Right ventricle myocardium inferior (tissue), 1 donor: ENCODE measurements at places on chromosomes 12 and 14. TPM values are rescaled to one million over a fixed set of nuclear protein-coding genes. Genes with fewer than 3 reads are reported as not detected.

SLC39A5 gene
- not detected for total RNA-seq

KRT76 gene
- total RNA-seq: not detected

AHNAK2 gene
- 2.5 TPM for total RNA-seq

FGD6 gene
- total RNA-seq: 22.2 TPM

HECTD4 gene
- 22.6 TPM for total RNA-seq

PROX2 gene
- not detected for total RNA-seq

DNA sequence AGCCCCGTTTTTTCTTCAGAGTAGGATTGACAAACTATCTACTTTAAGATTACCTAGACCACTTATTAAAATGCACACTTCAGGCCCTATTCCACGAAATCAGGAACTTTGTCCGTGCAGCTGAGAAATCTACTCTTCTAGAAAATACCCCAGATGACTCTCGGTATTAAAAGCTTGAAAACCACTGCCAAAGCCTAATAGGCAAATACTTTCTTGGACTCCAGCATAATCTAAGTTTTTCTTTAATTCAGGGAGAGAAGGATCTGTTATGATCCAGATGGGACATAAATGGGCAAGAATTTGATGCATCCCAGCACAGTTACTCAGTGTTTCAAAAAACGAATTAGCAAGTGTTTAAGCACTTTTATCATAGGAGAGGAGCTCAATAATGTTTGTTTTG, 94.5 kb downstream of the TMX1 start:
- DNase-seq: no peak

GRCh38 chr12:95201056-95201670, 16.1 kb downstream of the FGD6 start:
- DNase-seq: no peak

- no peak for DNase-seq
These were observed 2.0 kb upstream of the CD4 start for GRCh38 chr12:6787309-6787708.

GRCh38 chr12:79773896-79774295, 83.1 kb upstream of the PAWR start:
- no peak for DNase-seq

DNA sequence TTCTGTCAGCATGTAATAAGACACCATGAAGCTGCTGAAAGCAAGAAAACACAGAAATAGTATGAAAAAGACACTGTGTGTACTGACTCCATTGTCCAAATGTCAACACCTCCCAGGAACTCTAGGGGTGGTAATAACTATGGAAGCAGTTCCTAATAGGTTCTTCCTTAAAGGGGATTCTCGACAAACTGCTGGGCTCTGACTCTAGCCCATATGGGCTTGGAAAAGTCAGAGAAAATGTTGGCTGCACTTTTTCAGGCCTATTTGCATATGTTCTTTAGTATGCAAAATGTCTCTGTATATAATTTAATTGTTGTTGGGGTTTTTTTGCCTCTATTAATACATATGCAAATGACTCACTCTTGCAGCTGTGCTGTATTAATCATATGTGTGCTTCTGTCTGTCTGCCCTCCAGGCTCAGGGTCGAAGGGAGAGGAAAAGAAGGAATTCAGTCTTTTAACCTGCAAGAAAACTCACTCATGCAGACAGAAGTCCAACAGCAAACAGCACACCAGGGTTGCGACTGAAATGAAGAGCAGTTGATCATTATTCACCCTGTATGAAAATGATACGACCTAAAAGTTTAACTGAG, 317.6 kb downstream of the SOX5 start:
- no peak for DNase-seq

DNA sequence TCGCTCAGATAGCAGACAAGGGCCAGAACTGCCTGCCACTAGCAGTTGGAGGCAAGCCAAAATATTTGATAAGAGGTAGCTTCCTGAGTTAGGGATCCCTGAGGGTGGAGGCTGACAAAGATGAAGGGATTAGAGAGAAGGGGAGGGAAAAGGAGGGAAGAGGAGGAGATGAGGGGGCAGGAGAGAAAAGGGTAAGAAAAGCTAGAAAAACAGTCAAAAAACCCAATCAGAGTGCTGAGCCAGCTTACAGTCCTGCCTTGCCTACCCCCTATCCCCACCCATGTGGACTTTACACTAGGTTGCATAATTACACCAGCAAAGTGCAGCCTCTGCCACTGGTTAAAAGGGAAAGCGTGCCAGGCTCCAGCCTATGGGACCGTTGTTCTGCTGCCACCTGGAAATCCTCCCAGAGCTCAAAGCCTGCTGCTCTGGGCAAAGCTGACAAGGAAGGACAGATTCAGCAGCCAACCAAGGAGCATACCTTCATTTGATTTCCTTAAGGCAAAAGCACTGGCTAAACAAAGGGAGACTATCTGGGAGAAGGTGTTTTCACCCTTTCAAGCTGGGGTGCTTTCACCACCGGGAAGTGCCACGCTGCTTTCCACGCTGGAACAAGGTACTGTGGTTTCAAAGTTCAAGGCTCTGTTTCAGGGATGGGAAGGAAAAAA, 3.8 kb upstream of the NUMB start:
- DNase-seq: peak; percentile 69

DNA sequence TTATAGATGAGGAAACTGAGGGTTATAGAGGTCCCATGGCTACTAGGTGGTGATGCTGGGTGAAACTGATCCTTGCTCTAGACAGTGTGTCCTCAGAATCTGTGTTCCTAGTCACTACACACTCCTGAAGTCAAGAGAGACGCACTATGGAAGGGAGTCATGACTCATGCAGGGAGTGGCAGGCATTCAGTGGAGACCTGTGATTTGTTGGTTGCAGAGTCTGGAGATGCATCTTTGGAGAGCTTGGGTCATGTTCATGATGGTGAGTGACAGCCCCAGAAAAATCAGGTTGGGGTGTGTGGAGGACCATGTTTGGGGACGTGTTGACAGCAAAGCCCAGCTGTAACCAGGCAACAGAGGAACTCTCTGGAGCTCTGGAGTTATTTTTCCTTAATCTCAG, 38.0 kb upstream of the FBXO21 start:
- DNase-seq: no peak

- no peak for DNase-seq
These were observed 185.1 kb downstream of the CHST11 start for GRCh38 chr12:104641862-104642261.

DNA sequence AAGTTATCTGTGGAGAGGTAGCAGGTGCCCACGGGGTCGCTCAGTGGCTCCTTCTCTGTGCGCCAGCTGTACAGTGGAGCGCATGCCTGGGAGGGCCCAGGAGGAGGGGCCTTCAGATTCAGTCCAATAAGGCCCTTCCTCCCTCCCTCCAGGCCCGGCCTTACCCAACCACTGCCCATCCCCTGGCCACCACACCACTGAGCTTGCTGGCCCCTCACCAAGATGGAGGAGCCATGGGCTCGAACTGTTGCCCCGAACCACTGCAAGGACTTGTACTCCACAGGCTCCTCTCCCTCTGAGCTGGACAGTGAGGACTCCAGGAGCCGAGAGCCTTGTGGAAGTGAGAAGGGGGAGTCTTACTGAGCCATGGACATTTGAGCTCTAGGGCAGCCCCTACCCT, 9.8 kb downstream of the ITGA5 start:
- DNase-seq: no peak

DNA sequence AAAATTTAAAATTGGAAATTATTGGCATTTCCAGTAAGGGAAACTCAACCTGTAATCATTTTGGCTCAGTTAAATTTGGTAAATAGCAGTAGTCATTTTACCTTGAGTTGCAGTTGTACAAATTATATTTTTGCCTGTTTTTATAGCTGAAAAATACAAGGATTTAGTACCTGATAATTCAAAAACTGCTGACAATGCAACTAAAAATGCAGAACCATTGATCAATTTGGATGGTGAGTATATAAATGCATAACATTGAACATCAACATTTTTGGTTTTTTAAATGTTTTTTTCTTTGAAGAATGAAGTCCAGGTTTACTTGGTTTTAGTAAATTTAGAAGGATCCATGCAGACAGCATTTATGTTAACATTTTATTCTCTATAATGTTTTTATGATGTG, 9.0 kb downstream of the RTRAF start:
- no peak for DNase-seq

DNA sequence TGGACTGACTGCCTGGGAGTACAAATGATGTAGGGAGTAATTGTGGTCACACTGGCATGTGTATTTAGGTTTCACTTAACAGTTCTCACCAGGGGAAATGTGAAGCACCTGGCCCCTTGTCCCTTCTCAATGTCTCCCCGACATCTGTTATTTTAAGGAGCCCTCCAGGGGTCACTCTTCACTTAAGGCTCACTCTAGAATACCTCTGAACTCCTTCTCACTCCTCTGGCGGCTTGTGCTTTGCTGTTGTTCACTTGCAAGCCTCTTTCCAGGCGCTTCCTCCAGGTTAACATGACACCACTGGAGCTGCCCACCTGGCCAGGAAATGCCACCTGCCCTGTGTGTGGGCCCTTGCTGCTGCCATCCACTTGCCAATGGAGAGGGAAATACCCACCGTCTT, 56.5 kb upstream of the GZMB start:
- no peak for DNase-seq

DNA sequence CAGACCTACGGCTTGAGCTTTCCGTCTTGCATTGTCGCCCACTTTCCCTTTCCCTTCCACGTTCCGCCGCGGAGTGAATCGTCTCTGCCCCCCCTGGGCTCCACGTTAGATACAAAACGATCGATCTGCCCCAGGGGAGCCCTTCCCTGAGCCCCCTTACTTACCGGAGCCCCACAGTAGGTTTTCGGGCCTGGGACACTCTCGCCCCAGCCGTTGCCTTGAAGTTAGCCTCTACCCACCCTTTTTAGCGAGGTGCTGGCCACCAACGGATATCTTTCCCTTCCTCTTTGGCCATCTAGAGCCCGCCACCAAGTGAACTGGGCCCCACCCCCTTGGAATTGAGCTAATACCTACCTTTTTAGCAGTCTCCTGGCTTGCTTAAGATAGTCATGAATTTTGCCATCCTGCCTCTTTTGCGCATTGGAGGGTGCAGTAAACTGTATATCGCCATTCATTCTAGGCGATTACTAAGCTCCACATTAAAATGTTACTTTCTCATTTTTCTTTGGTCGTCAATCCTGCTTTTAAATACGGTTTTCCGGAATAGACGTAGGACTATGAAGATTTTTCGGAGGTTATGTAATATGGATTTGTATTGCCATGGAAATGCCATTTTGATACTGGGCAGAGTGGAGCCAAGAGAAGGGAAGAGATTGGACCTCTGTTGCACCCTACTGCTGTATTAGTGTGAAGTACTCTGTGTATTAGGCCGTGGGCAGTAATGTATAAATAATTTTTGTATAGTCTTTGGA, 764 bp downstream of the RBM25 start:
- peak; percentile 72 for DNase-seq

GRCh38 chr14:95311752-95312151, 8.0 kb downstream of the CLMN start:
- DNase-seq: no peak

DNA sequence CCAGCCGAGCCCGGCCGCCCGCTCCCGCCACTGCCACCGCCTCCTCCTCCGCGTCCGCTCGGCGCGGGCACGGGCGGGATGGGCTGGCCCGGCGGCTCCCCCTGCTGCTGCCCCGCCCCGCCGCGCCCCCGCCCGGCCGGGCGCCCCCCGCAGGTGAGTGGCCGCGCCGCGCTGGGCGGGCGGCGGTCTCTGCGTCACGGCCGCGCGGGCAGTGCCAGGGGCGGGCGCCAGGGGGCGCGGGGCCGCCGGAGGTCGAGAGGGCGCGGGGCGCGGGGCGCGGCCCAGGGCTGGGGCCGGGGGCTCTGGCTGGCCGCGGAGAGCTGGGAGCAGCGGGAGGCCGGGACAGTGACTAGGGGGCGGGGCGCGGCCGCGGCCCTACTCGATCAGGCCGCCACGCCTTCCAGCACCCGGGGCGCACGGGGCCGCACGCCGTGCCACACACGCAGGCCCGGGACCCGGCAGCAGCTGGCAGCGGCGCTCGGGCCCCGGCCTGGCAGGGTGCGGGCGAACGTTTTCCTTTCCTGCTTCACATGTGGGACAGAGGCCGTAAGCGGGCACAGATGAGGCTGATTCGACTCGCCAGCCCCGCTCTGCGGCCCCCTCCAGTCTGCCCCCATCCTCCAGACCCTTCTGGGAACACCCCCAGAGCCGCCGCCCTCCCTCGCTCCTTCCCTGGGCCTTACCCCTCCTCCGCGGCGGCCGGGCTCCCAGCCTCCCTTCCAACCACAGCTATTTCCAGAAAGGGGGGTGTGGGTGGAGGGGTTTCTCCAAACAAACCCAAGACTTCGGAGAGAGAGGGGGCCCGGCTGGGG, 2.4 kb upstream of the TNS2 start:
- DNase-seq: peak; percentile 91
